ENCODE measurements at places on chromosomes 4 and X.

- no peaks in the 10 kb centered on the region for H3K4me1 ChIP-seq
- no peaks in the 10 kb centered on the region for H3K36me3 ChIP-seq
- H3K27ac ChIP-seq = no peak overlapping the region
- no peak for DNase-seq
- peaks cover 2% of the 10 kb centered on the region for H3K27me3 ChIP-seq
These were observed 11.4 kb downstream of the MAOB start for GRCh38 chrX:43870758-43871419.

DNA sequence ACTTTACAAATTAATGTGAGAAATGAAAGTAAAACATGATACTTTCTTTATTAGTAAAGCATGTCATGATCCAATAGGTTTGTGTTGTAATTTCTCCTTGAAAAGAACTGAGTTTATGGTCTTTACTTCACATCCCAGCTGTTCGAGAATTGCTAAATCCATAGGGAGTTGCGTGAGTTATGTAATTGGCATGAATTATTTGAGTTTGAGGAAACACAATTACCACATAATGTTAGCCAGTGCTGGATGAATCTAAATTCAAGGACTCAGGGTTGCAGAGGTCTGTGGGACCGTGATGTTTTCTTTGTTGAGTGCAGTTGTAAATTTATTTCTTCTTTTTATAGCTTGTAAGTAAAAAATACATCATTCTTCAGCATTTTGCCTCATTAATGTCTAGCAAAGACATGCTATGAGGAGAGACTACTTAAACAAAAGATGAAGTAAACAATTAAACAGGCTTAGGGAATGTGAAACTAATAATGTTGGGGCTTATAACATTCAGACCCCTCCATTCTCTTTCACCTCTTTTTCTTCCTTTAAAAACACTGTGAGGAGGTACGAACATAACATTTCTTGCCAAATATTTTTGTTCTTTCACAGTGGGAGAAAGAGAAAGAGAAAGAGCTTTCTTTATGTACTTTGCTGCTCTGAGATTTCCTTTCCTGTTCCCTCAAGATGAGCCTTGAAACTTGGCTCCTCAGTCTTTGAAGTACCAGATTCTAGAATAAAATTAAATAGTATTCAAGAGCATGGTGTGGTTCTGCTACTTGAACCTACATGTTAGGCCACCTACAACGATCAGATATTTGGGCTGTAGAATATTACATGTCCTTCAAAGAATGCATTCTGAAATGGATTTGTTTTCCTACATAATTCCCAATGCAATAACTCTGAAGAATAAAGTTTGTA, 159.6 kb upstream of the ANK2 start:
- H3K4me1 ChIP-seq = no peaks in the 10 kb centered on the region
- no peak for DNase-seq
- H3K27me3 ChIP-seq = no peaks in the 10 kb centered on the region
- H3K27ac ChIP-seq = no peak overlapping the region

GRCh38 chr4:130043732-130044160, 947.8 kb downstream of the C4orf33 start:
- H3K4me3 ChIP-seq = no peak overlapping the region
- no peaks in the 10 kb centered on the region for H3K27me3 ChIP-seq
- no peak for DNase-seq

DNA sequence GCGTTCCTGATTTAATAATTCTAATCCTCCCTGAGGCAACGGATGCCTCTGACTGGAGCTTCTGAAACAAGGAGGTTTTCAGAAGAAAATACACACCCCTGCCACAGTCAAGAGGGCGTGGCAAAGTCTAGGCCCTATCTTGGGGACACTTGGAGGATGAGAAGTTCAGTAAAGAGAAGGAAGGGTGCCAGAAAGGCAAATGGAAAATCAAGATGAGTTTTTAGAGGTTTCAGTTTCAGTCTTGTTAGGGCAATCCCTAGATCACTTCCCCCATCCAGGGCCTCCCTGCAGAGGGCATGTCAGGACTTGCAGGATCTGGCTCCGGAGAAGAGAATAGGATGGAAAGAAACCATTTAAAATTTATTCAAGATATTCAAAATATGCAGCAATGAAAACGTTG, 28.5 kb upstream of the FGF2 start:
- DNase-seq = no peak
- H3K27me3 ChIP-seq = no peaks in the 10 kb centered on the region
- no peak overlapping the region for H3K4me3 ChIP-seq
- no peak overlapping the region for H3K27ac ChIP-seq

DNA sequence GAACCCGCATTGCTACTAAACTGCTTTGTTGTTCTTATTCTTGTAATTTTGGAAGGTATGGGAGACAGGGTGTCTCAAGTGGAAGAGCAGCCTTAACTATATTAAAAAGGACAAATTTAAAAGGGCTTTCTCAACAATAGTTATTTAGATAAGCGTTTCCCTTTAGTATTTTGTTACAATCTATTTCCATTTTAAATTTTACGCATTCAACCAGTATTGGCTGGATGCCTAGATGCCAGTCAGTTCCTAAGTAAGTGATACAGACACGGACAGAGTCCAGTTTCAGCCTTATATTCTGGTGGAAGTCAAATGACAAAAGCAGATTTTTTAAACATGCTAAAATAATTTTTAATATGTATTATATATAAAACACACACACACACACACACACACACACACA, 28.3 kb downstream of the FAT1 start:
- no peak overlapping the region for H3K4me3 ChIP-seq
- no peak overlapping the region for H3K27ac ChIP-seq
- H3K4me1 ChIP-seq = no peaks in the 10 kb centered on the region
- H3K27me3 ChIP-seq = no peaks in the 10 kb centered on the region

- no peaks in the 10 kb centered on the region for H3K36me3 ChIP-seq
- H3K27me3 ChIP-seq = no peaks in the 10 kb centered on the region
- no peak for DNase-seq
- no peaks in the 10 kb centered on the region for H3K4me1 ChIP-seq
These were observed 338.5 kb downstream of the PCDH7 start for GRCh38 chr4:31058656-31059055.

- H3K27ac ChIP-seq = no peak overlapping the region
- DNase-seq = no peak
- peaks cover 12% of the 10 kb centered on the region for H3K4me1 ChIP-seq
These were observed 95.9 kb upstream of the STX18 start for GRCh38 chr4:4637710-4638109.

DNA sequence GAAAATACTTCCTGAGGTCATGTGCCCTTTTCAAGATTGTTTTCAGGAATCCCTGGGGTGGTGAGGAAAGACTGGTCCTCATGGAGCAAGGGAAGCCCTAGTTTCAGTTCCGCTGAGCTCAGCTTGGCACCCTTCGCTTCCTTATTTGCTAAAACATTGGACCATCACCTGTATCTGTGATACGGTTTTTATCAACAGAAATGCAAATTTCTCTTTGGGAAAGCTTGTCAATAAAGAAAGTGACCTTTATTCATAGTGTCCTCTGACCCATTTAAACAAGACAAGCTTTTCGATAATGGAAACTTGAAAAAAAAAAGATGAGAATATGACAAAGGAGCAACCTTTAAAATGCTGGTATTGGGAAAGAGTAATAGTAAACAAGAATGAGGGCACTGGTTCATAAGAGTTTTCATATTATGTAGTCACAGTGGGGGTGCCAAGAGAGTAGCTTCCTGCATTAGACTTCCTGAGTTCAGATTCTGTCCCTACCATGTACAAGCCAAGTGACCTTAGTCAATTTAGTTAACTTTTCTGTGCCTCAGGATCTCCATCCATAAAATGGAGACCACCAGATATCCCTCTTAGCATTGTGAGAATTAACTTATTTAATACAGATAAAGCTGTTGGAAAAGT, 57.0 kb upstream of the RAI2 start:
- H3K27me3 ChIP-seq = peaks cover 2% of the 10 kb centered on the region
- no peaks in the 10 kb centered on the region for H3K36me3 ChIP-seq
- no peak overlapping the region for H3K4me3 ChIP-seq

DNA sequence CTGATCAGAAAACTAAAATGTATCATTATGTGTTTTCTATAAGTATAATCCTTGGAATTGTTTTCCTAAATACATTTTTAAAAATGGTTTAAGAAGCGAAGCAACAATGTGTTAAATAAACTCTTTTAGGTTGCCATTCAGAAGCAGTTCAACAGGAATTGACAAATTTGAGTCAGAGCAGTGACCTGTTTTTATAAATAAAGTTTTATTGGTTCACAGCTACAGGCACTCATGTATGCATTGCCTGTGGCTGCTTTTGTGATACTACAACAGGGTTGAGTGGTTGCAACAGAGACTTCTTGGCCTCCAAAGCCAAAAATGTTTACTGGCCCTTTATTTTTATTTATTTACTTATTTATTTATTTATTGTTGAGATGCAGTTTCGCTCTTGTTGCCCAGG, 99.5 kb downstream of the FRMPD4 start:
- no peak overlapping the region for H3K4me3 ChIP-seq
- H3K27ac ChIP-seq = no peak overlapping the region
- H3K4me1 ChIP-seq = no peaks in the 10 kb centered on the region
- no peaks in the 10 kb centered on the region for H3K27me3 ChIP-seq
- H3K36me3 ChIP-seq = no peaks in the 10 kb centered on the region
- DNase-seq = no peak

GRCh38 chr4:71541541-71541940, 202.7 kb downstream of the SLC4A4 start:
- no peaks in the 10 kb centered on the region for H3K36me3 ChIP-seq
- H3K27ac ChIP-seq = no peak overlapping the region
- no peak for DNase-seq
- no peak overlapping the region for H3K4me3 ChIP-seq
- peaks cover 4% of the 10 kb centered on the region for H3K4me1 ChIP-seq

DNA sequence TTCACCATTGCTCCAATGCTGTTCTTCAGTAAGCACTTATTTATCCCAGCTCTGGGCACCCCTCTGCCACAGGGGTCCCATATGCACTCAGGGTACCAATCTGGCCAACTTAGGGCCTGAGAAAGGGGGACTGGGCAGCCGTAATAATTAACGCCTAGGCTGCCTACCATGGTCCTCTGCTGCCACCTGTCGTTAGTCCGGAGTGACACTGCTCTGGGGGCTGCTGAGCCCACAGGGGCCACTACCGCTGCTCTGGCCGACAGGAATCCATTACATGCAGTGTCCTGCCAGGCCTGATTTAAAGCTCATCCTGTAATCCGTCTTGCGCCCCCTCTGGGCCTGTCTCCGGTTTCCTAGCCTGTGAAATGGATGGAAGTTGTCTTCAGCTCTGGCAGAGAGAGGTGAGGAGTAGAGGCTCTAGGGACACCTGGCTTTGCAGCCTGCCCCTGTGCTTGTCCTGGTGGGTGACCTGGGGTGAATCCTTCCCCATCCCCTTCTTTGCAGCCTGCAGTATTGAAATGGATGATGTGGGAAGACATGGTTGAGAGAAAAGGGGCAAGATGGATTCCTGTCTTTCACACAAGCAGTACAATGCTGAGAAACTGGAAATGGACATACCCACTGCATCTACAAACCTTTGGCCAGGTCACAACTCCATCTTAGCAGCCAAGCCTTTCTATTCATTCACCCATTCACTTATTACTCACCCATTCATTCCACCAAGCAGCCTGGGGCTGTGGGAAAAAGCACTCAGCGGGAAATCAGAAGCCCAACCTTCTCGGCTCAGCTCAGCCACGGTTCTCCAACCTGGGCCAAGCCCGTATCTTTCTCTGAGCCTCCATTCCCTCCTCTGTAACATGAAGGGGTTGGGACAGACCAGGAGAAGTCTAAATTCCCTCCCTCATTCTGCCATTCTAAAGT, 116.3 kb upstream of the NALF2 start:
- H3K27ac ChIP-seq = no peak overlapping the region
- peak; percentile 42 for DNase-seq
- H3K4me3 ChIP-seq = no peak overlapping the region

- no peaks in the 10 kb centered on the region for H3K36me3 ChIP-seq
- peak overlapping the region; percentile 82 for H3K4me3 ChIP-seq
- H3K27ac ChIP-seq = no peak overlapping the region
- peaks cover 5% of the 10 kb centered on the region for H3K4me1 ChIP-seq
These were observed 1.1 kb downstream of the GAB1 start for GRCh38 chr4:143337600-143338287.

DNA sequence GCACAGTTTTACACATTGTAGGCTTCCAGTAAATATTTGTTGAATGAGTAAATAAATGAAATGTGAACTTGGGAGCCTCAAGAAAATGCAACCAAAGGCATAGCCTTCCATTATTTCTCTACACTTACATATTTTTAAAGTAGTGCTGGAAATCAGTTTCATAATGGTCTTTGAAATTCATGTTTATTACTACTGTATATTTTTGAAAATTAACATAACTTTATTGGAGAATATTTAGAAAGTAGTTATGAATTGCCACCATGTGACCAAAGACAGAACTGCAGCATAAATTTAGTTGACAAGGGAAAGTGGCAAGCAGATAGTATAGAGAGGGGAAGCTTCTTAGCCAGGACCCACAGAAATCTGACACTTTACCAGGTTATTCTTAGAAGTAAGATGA, 6.4 kb downstream of the TCEAL8 start:
- no peak overlapping the region for H3K4me3 ChIP-seq
- H3K36me3 ChIP-seq = peaks cover 6% of the 10 kb centered on the region
- no peaks in the 10 kb centered on the region for H3K27me3 ChIP-seq
- H3K27ac ChIP-seq = no peak overlapping the region
- no peak for DNase-seq

GRCh38 chr4:151530230-151530629, 121.3 kb downstream of the FHIP1A start:
- H3K4me1 ChIP-seq = no peaks in the 10 kb centered on the region
- H3K4me3 ChIP-seq = no peak overlapping the region
- DNase-seq = no peak
- H3K27ac ChIP-seq = no peak overlapping the region

DNA sequence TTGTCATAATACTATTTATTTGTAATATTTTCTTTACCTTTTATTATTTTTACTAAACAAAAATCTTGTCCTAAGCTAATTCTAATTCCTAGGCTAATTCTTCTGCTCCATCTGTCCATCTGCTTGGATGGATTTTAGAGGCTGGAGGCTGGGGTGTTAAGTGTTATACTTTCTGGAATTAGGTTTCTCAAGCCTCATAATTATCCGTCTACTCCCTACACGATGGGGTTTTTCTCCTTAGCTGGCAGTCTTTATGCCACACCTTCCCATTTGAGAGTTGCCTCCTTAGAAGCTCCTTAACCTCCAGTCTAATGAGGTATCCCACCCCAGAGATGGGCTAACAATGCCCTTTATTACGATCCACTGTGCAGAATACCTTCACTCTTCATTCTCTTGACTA, 37.6 kb upstream of the LGI2 start:
- no peak overlapping the region for H3K4me3 ChIP-seq
- DNase-seq = no peak
- no peaks in the 10 kb centered on the region for H3K36me3 ChIP-seq
- H3K4me1 ChIP-seq = no peaks in the 10 kb centered on the region
- H3K27ac ChIP-seq = no peak overlapping the region
